GM23338 (cell line): ENCODE measurements at places on chromosomes 3 and 15.

DNA sequence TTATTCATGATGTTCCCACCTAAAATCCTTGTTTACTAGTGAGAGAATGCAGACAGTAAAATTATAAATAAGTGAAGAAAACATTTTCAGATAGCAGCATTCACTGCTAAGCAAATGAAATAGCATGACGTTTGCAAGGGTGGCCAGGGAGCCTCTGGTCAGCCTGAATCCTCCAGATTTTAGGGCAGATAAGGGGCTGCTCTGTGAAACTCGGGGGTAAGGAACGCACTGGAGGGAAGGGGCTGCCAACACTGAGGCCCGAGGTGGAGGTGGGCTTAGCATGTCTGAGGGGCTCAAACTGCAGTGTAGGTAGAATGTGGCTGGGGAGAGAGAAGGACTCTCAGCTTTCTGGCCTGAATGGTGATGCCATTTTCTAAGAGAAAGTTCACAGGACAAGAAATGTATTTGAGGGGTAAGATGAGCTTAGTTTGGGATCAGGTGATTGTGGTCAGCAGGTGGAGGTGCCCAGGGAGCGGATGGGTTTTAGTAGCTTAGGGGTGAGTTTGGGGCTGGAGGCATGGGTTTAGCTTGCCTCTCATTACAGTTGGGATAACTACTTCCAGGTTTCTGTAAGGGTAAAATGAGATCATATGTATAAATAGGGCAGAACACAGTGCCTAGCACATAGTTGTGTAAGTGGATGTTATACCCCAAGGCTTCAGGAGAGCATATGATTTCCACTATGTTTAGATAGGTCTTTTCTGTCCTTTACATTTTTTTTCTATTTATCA, 20.5 kb downstream of the GPR171 start:
- DNase-seq: no peak

GRCh38 chr3:48641396-48641795, 6.1 kb upstream of the SLC26A6 start:
- DNase-seq: no peak

- no peak for DNase-seq
Observed at GRCh38 chr3:139199421-139200010, 144.3 kb upstream of the MRPS22 start.

DNA sequence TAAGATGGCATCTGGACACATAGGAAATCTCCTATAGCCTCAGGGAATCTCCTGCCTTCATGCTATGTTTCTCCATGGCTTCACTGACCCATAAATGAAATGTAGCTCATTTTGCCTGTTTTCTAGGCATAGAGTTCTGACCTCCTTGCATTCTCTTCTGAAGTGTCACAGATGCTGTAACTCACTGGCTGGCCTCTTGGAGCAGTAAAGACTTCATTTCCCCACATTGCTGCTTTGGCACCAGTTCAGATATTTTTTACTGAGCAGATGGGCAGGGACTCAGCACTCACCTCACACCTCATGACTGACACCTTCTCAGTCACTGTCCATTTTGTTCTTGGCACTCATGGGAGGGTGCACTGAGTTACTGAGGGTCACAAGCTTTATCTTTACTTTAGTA, 286.7 kb upstream of the TGFBR2 start:
- DNase-seq: peak; percentile 70

DNA sequence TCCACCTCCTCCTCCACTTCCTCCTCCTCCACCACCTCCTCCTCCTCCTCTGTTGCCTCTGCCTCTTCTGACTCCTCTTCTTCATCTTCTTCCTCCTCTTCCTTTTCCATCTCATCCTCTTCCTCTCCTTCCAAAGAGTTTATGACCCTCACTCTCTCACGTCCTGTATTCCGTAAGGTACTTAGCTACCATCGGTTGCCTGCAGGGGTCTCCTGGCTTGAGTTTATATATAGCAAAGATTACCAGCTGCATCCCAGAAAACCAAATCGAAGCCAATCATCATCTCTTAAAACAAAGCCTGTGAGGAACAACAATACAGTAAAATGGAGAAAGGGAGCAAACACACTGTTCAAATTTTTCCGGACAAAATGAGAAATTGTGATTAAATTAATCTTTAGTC, 317.4 kb downstream of the C3orf38 start:
- peak; percentile 48 for DNase-seq

- no peak for DNase-seq
Observed at GRCh38 chr3:1421577-1421976, 328.8 kb downstream of the CNTN6 start.

DNA sequence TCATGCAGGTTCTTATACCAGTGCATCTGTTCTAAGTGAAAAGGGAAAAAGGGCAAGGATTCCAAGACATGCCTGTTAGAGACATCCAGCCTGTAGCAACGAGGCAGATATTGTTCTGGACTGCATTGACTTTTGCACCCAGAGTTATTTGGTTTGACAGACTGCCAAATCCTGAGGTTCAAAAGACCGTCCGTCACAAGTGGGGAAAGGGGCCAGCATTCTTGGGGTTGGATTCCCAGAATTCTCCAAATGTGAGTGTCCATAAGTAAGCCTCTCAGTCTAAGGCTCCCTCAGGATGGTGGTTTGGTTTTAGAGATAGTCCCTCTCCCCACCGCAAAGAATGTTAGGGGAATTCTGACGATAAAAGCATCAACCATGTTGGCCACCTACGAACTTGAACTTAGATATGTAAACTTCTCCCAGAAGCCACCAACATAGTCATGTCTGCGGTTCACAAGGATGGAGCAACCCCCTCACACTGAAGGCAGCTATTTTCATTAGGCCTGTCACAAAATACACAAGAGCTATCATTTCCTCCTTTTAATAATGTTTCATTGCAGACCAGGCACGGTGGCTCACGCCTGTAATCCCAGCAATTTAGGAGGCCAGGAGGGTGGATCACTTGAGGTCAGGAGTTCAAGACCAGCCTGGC, 13.6 kb upstream of the LACTB start:
- no peak for DNase-seq

DNA sequence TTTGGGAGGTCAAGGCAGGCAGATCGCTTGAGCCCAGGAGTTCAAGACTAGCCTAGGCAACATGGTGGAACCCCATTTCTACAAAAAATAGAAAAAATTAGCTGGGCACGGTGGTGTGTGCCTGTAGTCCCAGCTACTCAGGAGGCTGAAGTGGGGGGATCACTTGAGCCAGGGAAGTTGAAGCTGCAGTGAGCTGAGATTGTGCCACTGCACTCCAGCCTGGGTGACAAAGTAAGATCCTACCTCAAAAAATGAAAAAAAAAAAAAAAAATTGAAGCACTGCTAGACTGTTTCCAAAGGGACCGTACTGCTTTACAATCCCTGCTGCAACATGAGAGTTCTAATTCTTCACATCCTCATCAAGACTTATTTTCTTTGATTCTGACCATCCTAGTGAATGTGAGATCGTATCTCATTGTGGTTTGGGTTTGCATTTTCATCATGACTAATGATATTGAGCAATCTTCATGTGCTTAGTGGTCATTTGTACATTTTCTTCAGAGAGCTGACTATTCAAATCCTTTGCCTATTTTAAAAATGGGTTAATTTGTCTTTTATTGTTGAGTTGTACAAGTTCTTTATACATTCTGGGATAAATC, 10.8 kb downstream of the CMTM8 start:
- DNase-seq: no peak

DNA sequence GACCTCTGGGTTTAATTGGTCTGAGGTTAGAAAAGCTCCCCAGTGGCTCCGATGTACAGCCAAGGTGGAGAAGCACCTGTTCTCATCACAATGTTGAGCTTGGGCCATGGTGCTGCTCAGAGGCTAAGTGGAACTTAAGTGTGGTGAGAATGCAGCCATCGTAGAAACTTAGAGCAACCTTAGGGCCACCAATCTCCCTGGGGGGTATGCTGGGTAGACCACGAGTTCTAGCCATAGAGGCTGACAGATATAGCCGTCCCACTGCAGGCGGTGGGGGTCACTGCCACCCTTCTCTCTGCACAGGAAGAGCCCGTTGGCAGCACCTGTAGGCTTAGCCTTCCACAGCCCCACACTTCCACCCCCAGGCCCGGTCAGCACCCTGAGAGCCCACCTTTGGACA, 38.0 kb downstream of the MGLL start:
- no peak for DNase-seq

GRCh38 chr3:128524374-128525299, 31.6 kb upstream of the GATA2 start:
- DNase-seq: no peak

GRCh38 chr15:54687628-54688027, 509.1 kb downstream of the RSL24D1 start:
- no peak for DNase-seq

DNA sequence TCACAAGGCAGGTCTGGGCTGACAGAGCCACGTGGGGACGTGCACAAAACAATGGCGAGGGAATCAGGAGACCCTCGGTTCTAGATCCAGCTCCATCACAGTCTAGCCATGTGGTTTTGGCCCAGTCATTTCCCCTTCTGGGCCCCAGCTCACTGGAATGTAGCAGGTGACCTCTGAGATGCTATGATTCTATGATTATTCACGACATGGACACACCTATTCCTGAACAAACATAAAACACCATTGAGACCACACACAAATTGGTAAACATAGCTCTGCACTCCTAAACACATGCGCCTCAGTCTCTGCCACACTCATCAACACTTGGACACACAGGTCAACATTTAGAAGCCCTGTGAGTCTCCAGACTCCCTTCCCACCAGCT, 9.0 kb downstream of the IGDCC4 start:
- DNase-seq: no peak
